ENCODE measurements at places on chromosomes 2 and 18.
A peak's percentile ranks its signal among the peaks of the same experiment; 100 is the strongest.

- DNase-seq, result peak; percentile 44
Observed at GRCh38 chr2:232901736-232902578, 31.9 kb downstream of the SNORC start.

GRCh38 chr2:12416600-12416999, 300.1 kb upstream of the TRIB2 start:
- peak; percentile 14 for DNase-seq

DNA sequence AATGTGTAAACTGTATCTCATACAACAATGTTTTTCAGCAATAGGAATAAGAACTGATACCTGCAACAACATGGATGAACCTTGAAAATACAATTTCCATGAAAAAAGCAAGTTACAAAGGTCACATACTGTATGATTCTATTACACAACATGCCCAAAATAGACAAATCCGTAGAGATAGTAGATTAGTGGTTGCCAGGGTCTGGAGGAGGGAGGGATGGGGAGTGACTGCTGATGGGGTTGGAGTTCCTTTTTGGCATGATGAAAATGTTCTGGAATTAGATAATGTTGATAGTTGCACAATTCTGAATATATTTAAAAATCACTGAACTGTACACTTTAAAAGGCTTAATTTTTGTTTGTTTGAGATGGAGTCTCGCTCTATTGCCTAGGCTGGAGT, 33.8 kb downstream of the UBXN4 start:
- DNase-seq, result no peak

DNA sequence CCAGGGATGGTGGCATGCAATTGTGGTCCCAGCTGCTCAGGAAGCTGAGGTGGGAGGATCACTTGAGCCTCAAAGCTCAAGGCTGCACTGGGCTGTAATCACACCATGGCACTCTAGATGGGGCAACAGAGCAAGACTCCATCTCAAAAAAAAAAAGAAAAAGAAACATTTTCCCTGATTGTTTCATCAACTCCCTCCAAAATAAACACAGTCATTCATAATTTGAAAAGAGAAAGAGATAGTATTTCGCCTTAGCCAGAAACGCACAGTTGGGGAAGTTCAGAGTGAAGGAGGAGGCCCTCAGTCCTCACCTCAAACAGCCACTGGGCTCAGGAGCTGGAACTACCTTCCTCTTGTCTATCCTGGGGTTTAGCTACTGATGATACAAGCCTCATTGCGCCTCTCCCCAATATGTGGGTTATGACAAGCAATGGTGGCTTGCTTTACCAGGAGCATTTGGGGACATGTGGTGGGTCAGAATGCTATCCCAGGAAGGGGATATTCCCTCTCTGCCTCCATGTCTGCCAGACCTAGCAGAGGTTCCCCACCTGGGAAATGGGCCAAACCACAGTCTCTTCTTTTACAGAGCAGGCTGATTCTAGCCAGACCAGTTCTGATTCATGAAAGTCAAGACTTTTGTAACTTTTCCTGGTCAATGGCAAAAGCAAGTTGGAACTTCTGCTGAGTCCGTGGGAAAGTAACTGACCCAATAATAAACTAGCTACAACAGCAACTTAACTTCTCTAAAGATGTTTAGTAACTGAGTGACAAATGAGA, 22.2 kb upstream of the TMEM87B start:
- no peak for DNase-seq

GRCh38 chr2:157899125-157899839, 23.2 kb upstream of the ACVR1 start:
- no peak for DNase-seq

GRCh38 chr18:35408843-35409261, 31.7 kb upstream of the ZNF396 start:
- no peak for DNase-seq

GRCh38 chr18:54269893-54270844, 852 bp downstream of the POLI start:
- DNase-seq, result no peak

DNA sequence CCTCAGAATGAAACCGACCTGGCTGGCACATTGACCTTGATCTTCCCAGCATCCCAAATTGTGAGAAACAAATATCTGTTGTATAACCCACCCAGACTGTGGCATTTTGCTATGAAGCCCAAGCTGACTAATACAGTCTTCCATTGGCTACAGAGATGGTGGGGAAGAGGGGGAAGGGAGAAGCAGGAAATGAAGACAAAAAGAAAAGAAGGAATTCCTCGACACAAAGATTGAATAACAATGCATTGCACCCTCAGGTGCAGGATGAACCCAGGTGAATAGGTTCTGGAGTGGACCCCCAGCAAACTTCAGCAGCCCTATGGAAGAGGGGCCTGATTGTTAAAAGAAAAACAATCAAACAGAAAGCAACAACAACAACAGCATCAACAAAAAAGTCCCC, 270.7 kb downstream of the FSIP2 start:
- DNase-seq, result no peak

DNA sequence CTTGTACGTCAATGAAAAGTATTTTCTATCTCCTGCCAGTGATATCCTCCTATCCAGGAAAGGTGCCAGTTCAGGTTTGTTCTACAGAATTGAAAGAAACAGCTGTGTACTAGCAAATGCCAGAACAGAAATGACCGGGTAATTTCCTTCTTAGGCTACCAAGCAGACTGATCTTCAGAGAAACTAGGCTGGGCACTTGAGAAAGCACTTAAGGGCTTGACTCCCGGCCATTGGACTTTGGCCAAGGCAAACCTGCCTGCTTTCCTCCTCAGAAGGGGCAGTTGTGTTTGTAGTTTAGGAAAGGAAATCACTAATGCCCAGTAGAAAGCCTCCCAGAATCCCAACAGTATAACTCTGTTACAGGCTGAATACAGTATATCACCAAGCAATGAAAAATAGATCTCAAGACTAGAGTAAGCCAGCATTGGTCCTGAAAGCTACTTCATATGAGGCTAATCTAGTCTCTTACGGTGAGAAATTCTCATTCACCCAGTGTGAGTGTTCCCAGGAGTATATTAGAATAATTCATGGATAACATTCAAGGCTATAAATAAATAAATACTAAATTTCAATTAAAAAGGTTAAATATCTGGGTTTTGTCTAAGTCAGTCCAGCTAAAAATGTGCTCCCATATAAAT, 43.0 kb upstream of the COL5A2 start:
- no peak for DNase-seq

DNA sequence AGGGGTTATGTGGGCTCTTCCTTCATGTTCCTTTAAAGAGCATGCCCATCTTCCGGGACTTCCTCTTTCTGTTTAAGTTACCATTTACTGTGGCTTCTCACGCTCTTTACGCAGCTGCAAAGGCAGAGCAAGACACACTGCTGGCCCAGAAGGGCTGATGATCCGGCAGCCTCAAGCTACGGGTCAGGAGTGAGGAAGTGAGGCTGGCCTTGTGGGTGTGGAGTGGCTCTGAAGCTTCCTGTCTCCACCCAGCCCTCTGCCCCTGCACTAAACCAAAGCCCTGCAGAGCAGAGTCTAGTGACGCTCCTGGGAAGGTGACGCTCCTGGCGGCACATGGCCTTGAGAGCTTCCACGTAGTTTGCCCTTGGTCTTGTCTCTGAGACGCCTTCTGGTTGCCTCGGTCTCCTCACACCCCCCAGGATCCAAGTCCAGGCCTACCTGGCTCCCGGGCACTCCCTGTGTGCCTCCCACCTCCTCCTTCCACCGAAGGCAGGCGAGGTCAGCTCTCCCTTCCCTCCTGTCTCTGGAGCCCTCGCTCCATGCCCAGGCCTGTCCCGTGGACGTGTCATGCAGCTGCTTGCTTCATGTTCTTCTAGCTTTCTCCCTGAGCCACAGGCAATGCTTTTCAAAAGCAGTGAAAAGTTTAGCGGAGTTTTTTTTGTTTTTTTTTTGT, 50.3 kb downstream of the ARL4C start:
- DNase-seq, result peak; percentile 66

- DNase-seq, result no peak
Observed at GRCh38 chr2:119393971-119394748, 27.4 kb downstream of the DBI start.

DNA sequence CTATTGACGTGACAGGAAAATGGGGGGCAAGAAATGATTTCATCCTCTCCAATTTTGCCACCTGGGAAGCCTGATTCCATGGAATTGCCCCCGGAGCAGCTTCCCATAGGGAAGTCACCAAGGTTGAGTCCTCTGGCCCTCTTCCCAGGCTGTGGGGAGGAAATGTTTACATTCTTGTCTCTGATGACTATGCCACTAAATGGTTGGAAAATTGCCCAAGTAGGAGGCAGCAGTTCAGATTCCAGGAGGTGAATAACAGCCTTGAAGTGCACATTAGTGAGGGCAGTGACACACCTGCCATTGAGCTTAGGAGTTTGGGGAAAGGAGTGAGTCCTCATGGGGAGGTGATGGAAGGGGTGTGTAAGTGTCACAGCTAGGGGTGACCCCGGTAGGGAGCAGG, 449.2 kb upstream of the DCC start:
- DNase-seq, result no peak

- DNase-seq, result no peak
Observed at GRCh38 chr2:795531-796041, 118.4 kb upstream of the TMEM18 start.

DNA sequence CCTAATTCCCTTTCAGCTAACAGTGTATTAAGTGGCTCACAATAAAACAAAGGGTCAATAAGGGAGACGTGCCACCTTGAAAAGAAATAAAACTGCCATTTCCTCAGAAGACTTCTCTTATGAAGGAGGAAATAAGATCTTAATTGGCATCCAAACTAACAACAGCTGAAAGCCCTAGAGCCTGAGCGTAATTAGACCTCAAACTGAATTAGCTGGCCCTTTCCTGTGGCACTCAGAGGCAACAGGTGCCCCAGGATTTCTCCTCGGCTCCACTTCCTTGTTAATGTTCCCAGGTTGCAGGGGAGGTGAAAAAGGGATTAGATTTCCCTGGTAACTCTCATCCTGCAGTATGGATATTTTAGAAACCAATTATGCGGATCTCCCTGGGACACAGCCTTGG, 804.3 kb downstream of the DCDC2C start:
- no peak for DNase-seq

DNA sequence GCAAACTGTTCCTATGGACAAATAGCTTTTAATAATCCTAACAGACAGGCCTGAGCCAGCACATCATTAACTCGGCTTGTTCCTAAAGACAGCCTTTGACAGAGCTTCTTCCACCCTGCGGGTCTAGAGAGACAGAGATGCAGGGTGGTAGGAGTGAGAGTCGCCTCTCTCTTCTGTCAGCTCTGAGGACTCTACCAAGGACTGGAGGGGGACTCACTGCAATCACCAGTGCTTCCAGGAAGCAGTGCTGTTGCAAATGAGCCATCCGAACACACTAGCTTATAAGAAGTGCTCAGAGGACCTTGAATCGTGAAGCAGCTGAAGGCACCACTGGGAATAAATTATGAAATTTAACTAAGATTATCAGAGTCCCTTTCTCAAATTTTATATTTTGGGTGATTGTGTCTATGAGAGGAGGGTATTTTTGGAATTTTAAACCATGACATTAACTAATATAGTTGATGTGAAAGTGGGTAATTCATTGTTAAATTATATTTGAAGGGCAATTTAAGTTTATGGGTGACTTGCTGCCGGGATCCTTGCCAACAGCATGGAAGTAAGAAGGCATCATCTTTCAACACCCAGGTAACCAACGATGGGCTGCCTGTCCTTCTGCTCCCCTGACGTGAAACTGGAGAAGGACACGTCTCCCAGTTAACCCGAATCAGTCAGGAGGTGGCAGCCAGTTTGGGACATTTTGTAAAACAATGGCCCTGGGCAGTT, 43.6 kb upstream of the PXDN start:
- no peak for DNase-seq

GRCh38 chr2:23246992-23247683, 137.8 kb upstream of the KLHL29 start:
- no peak for DNase-seq

DNA sequence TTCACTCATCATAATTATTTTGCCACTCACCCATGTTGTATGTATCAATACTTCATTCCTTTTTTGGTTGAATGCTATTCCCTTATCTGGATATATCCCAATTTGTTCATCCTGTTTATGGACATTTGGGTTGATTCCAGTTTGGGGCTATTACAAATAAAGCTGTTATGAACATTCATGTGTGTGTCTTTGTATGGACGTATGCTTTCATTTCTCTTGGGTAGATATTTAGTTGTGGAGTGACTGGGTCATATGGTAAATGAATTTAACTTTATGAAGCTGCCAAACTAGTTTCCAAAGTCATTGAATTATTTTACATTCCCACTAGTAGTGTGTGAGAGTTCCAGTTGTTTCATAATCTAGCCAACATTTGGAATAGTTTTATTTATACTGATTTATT, 2.7 kb downstream of the FAM228B start:
- no peak for DNase-seq

DNA sequence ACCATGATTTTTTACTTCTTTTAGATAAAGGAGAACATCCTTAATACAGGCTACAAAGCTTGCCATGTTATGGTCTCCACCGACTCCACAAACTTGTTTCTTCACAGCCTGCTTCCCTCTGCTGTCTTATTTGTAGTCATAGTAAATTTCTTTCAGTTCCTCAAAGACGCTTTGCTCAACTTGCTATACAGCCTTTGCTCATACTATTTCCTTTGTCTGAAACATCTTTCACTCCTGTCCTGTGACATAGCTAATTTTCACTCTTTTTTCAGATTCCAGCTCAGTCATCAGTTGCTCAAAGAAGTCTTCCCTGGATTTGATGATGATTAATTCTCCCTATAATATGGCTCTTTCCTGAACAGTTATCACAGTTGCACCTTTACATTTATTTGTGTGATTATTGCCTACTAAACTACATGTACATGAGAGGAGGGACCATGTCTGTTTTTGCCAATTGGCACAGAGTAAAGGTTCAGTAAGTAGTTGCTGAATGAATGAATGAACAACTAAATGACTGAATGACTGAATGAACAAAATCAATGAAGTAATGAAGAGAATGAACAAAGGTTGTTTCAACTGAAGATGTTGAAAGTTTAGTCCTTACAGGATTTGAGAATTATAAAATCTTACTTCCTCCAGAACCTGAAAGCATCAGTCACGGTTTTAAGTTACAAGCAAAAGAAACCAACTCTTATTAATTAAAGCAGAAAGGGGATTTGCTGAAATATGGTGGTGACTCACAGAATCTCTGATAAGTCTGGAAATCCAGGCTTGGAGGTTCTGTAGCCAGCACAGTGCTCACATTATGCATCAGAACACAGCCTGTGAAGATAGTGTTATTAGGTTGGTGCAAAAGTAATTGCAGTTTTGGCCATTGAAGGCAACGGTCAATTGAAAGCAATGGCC, 186.4 kb upstream of the FAM98A start:
- DNase-seq, result no peak

- DNase-seq, result no peak
Observed at GRCh38 chr2:12978066-12978835, 261.5 kb downstream of the TRIB2 start.

DNA sequence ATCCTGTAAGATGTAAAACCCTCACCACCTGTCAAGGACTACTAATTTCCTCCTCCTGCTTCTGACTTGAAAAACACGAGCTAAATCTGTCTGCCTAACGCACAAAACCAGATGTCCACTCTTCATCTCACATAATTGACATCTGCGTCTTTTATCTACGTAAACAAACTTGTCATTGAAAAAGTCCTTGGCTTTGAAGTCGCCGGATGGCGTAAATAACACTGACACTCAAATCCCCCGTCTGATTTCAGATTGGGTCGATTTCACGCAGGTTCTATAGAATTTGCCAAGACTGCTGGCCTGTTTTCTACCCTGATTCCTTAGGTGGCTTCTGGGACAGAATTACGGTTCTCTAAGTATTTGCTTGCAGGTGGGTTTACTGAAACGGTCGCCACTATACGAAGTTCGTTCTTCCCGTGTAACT, 539 bp upstream of the MOB4 start:
- DNase-seq, result no peak

GRCh38 chr18:40566510-40566844, 1388.6 kb upstream of the PIK3C3 start:
- no peak for DNase-seq

GRCh38 chr2:235605312-235606003, 111.6 kb downstream of the AGAP1 start:
- no peak for DNase-seq

Data from stimulated activated CD4-positive, alpha-beta T cell treated with anti-CD3 and anti-CD28 coated beads, TNF-alpha, amount 100 ng/mL, for 48 hours (primary cell).